Stimulated activated CD8-positive, alpha-beta memory T cell treated with anti-CD3 and anti-CD28 coated beads, Interleukin-7, amount 100 ng/mL, for 1 hour (primary cell): ENCODE measurements at places on chromosomes 12 and 14.

DNA sequence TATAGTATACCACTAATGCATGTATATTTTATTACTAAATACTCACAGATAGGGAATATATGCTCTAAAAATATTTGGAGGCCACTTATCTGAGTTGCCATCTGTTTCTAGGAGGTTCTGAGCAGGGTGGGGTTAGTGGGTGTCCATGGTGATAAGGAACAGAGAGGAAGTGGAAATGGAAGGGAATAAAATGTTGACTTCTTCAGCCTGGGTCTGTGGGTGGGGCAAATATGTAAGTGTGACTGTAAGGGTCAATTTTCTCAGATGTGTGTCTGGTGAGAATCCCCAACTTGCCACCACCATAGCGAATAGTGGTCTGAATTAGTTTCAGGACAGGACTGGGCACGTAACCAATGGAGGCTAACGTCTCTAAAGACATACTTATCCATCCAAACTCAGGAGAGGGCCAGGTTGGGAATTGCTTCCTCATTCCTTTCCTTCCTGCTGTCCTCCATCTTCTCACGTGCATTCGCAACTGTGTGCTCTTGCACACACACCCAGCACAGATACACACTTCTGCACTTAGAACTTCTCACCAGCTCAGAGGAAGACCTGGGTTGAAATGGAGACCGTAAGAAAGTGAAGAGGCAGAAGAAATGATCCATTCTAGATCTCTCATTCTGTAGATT lies 54.2 kb upstream of the GZMB start:
- no peak for DNase-seq

DNA sequence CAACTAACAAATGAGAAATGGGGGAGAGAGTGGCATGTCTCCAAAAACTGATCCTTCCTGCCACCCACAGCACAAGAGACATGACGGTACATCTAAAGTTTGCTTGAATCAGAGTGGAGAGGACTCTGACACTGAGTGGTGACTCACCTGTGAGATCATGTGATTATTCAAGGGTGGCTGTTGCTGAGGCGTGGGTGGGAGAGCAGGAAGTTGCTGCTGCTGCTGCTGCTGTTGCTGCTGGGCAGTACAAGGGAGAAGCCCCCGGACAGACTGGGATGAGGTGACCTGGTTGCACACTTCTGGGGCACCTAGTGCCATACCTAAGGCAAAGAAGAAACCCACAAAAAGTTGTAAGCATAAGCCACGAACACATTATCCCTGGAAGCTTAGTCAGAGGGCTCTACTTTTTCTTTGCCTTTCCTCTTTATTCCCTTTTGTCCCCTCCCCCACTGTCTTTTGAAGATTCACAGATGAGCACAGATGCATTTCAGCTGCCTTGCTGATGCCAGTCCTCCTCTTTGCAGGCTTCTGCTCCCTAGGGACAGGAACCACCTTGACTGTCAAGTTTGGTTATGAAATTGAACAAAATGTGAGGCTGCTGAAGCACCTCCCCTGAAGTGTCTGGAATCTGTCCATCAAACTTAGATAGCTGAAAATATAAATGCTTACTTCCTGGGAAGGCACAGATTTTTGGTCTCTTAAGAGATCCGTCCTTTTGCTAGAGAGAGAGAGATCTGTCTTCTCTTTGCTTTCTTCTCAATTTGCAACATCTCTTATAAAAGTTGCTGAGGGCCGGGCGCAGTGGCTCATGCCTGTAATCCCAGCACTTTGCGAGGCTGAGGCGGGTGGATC lies 29.4 kb upstream of the STAC3 start:
- DNase-seq, result peak; percentile 34

GRCh38 chr12:25155022-25155576 lies 39.9 kb downstream of the DNAI7 start:
- no peak for DNase-seq

DNA sequence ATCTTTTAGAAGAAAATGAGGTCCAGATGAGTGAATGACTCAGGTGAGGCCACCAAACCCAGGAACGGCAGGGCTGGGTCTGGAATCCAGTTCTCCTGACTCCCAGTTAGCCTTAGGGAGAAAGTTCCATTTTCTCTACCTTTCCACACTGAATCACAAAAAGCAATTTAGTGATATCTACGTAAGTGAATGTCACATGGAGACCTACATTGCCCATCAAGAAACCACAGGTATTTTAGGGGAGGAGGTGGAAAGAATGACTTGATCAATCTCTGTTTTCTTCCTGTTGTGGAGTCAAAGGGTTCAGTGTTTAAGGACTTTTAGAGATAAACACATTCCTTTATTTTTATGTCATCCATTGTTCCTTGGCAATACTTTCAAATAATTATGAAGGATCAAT lies 106.9 kb upstream of the PTPRB start:
- no peak for DNase-seq

DNA sequence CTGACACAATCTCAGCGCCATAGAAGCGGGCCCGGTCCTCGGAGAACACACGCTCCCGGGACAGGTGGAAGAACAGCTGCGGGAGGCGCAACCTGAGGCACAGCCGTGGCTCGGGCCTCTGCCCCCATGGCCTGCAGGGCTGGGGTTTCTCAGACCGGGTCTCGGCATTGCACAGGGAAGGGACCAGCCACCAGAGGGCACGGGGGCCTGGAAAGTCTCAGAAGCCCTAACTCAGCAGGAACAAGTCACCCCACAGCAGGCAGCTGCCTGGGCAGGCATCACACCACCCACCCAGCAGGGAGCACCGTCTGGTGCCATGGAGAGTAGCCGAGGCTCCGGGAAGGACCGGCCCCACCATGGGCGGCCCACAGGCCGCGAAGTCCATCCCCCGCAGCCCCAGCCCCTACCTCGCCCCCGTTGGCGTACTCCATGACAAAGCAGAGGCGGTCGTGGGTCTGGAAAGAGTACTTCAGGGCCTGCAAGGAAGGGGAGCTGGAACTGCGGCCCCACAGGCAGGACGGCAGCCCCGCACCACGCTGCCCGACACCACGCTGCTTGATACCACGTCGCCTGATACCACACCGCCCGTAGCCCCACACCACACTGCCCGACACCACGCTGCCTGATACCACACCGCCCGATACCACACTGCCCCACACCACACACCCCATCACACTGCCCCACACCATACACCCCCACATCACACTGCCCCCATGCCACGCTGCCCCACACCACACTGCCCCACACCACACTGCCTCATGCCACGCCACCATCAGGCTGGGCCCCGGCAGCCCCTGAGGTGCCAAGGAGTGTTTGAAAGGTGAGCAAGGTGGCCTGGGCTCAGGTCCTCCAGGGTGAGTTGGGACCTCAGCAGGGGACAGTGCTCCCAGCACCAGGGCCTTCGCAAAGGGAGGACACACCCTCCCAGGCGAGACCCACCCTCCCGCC lies 20.8 kb downstream of the SIVA1 start:
- no peak for DNase-seq

GRCh38 chr12:23236066-23236780 lies 611.3 kb downstream of the ETNK1 start:
- no peak for DNase-seq

- no peak for DNase-seq
Observed at GRCh38 chr14:54121466-54122027, 164.9 kb upstream of the BMP4 start.

GRCh38 chr12:110638796-110639195 lies 24.9 kb downstream of the TCTN1 start:
- DNase-seq, result no peak

DNA sequence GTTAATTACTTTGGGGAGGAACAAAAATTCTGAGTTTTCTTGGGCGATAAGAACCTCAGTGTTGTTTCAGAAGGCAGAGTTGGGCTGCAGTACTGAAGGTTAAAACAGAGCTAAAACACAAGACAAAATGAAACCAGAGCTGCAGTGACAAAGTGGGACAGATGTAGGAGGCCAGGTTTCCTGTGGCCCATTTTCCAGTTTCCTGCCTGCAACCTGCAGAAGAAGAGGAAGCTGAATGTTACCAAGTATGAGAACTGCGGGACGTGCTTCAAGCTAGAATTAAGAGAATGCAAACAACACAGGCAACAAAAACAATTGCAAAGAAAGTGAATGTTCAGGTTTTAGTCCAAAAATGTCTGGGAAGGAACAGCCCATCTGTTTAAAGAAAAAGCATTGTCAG lies 17.8 kb downstream of the ELK3 start:
- no peak for DNase-seq
